Eye (tissue), 1 donor: ENCODE measurements at places on chromosomes 16 and 17.

GRCh38 chr17:38510421-38511149 lies 82.3 kb downstream of the ARHGAP23 start:
- DNase-seq = peak; percentile 76

DNA sequence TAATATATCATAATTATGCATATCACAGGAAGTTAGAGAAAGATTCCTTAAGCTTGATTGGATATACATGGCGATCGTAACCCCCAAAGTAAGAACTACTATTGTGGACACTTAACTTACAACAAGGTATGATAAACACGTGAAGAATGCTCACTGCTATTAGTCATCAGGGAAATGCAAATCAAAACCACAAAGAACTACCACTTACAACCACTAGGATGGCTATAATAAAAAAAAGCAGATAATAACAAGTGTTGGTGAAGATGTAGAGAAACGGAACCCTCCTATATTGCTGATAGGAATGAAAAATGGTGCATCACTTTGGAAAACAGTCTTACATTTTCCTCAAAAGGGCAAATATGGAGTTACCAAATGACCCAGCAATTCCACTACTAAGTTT lies 265.9 kb downstream of the SLC39A11 start:
- no peak for DNase-seq

- no peak for DNase-seq
Observed at GRCh38 chr17:56936697-56937322, 23.0 kb upstream of the TRIM25 start.

GRCh38 chr16:83296505-83296904 lies 511.3 kb upstream of the HSBP1 start:
- DNase-seq = no peak

DNA sequence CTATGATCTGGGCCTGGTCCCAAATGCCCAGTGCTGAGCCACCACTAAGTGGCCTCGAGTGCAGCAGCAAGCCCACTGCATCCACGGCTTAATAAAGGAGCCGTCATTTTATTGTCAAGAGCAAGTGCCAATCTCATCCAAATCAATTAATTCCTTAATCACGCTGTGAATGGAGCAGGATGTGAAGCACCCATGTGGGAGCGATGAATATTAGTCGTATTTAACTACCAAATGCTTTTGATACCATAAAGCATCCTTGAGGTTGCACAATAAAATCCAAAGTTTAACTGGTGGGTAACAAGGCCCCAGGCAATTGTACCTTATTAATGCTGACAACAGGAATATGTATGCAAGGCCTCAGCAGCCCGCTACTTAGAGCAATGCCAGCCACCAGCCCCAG lies 226.0 kb upstream of the C16orf82 start:
- no peak for DNase-seq

- no peak for DNase-seq
Observed at GRCh38 chr16:47938272-47938671, 217.5 kb downstream of the ABCC12 start.

GRCh38 chr17:63840591-63841349 lies 1.7 kb downstream of the SMARCD2 start:
- DNase-seq = no peak

GRCh38 chr16:56841659-56842058 lies 23.3 kb upstream of the SLC12A3 start:
- no peak for DNase-seq

DNA sequence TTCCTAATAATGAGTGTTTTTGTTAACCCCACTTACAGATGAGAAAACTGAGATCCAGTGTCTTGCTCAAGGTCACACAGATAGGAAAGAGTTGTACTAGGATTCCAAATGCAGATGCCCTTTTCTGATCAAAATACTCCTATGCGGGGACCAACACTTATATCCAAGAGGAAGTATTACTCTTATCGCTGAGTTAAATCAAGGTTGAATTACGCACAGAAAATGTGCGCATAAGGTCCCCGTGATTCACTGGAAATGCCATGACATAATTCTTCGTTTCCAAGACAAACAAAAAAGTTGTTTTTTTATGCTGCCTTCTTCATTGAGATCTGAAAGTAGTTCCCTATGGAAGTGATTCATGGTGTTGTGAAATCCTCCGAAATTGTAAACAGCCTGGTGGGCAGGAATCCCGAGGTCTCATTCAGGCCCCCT lies 463.8 kb upstream of the HSBP1 start:
- DNase-seq = peak; percentile 6

DNA sequence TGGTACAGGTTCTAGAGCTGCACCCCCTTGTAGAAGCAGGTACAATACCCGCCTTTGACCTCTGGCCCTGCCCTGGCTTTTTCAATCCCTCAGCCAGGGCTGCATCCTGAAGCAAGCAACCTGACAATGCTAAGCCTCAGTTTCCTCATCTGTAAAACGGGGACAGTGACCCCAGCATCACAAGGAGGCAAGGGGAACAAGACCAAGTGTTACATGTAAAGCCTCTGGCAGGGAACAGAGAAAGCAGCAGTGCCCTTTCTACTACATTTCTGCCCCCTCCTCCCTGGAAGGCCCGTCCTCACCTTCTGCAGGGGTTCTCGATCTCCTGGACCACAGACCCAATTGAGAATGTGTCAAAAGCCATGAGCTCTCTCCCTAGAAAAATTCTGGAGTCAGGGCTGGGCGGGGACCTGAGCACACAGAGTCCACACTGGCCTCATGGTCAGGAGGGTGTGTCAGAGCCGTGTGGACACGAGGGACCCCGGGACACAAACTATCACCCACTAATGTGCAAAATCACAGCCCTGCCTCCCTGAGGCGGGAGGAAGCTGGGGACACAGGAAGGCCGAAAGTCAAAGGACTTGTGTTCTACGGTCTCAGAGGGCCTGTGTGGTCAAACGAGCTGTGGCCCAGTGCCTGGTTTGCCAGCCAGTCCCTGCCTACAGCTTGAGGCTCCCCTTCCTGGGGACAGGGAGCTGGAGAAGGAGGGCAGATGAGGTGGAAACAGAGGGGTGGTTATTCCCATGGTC lies 27.5 kb downstream of the LRRC75A start:
- DNase-seq = no peak

DNA sequence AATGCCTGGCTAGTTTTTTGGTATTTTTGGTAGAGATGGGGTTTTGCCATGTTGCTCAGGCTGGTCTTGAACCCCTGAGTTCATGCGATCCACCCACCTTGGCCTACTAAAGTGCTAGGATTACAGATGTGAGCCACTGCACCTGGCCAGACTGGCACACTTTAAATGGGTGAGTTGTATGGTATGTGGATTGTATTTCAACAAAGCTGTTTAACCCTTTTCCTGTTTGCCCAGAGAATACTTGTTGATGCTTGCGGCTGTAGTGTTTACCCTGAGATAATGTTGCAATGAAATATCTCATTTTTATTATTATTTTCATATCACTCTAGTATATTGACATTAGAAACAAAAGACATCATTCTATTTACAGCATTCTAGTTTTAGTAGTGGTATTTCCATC lies 17.1 kb upstream of the TMEM94 start:
- no peak for DNase-seq

DNA sequence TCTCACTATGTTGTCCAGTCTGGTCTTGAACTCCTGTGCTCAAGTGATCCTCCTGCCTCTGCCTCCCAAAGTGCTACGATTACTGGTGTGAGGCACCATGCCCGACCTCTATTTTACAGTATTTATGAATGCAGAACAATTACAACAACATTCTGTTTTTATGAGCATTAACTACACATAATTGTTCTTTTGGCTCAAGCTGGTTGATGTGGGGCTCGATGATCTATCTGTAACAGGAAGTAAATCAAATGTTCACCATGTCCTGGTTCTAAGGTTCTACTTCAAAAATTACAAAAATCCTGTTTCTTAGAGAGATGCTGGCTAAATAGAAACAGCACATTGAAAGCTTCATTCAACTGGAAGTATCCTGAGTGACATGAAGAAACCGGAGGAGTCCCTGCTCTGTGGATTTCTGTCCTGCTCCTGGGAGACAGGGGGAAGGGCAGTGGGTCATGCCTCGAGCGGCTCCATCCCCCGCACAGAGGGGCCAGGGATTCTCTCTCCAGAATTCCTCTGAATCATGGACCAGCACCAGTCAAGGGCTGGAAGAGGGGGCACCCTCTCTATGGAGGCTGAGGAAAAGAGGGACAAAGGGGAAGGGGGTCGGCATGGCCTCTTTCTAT lies 31.5 kb downstream of the FA2H start:
- DNase-seq = peak; percentile 58

DNA sequence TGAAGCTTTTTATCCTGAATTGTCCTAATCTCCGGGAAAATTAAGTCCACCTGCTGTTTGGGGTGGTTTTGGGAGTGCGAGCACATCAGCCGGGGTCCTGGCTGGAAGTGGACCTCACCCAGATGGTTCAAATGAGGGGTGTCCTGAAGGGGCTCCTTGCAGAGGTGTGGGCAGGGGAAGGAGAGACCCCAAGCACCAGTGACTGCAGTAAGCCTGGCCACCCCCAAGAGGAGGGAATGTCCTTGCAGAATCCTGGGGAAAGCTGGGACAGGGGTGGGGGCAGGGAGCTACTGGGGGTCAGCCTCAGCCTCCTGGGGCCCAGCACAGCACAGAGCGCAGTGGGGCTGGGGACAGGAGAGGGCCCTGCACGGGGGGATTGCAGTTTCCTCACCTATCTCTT lies 29.4 kb downstream of the NAGPA start:
- no peak for DNase-seq

DNA sequence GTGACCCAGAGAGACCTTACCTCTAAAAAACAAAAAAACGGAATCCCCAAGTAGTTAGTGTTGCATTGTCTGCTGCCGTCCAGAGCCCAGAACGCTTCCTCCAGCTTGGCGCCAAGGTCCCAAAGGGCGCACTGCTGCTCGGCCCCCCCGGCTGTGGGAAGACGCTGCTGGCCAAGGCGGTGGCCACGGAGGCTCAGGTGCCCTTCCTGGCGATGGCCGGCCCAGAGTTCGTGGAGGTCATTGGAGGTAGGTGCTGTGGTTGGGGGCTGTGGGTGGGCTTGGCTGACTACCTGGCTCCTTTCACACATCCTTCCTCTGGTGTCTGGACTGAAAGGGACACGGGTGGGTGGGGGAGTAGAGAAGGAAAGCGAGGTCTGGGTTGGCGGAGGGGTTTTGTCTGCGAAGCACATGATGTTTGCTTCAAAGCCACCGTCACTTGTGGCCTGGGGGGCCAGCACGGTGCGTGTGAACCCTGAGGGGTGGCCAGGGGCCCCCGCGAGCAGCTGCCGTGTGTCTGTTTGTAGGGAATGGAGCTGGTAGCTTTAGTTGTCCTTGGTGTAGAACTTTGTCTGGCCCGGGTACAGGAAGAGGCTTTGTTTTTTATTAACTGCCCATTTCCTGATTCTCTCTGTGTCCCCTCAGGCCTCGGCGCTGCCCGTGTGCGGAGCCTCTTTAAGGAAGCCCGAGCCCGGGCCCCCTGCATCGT lies 23.8 kb downstream of the SPG7 start:
- no peak for DNase-seq

- no peak for DNase-seq
Observed at GRCh38 chr16:84082110-84082509, 34.6 kb downstream of the MBTPS1 start.

- DNase-seq = no peak
Observed at GRCh38 chr17:38743556-38744171, 4.5 kb downstream of the PCGF2 start.

DNA sequence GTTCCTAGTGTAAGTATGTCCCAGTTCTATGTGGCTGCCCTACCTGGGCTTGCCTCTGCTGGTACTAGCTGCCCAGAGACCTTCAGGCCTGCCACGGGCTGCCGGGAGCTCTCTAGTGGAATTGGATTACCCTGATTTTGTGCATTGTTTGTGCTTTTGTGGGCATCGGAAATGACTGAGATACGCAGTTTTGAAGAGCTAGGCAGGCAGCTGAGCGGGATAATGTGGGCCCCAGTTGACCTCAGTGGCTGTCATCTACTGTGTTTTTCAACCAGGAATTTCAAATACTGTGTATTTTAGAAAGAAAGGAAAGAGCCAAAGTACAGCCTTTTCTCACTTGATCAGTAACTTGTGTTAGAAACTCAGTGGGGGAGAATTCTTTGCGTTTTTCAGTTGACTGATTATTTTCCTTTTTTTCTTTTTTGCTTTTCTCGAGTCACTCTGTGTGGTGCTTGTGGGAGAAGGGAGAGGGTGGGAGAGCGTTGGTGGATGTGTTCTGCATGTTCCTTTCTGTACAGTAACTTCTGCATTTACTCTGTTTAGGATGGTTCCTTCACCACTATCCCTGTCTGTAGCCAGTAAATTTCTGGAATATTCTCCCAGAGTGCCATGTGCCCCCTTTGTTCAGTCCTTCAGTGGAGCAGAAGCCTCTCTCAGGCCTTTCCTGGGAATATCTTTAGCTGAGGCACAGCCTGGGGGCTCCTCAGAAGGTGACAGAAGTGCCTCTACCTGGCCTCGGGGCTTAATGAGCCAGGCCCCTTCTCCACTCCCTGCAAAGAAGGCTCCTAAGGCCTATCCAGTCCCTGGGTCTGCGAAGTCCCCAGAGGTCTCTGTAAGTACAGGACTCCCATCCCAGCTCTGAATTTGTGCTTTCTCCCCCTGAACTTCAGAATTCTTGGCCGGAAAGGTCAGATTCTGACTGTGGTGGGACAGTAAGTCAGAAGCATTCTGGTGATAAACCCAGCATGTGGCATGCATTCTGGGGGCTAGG lies 15.0 kb upstream of the SLC12A3 start:
- DNase-seq = peak; percentile 63

GRCh38 chr17:19296786-19297778 lies 59.9 kb downstream of the EPN2 start:
- DNase-seq = no peak

- peak; percentile 76 for DNase-seq
Observed at GRCh38 chr17:71472809-71473789, 647.7 kb upstream of the SOX9 start.

DNA sequence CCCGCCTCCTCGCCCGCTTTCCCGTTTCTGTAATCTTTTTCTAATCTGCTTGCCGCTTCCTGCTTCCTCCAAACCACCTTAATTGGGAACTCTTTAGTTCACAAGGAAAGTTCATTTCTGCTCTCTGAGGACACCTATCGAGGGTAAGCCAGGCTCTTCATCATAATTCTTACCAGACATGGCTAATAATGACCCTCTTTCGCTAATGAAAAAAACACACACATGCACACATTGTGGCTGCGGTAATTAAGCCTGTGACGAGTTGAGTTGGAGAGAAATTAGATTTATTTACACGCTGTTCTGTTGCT lies 100.6 kb downstream of the ZNF423 start:
- no peak for DNase-seq

GRCh38 chr16:87778476-87778829 lies 12.7 kb upstream of the KLHDC4 start:
- DNase-seq = peak; percentile 12

GRCh38 chr17:82314727-82315605 lies 2.4 kb downstream of the CD7 start:
- no peak for DNase-seq

GRCh38 chr17:72945473-72945872 lies 147.0 kb downstream of the SLC39A11 start:
- DNase-seq = no peak
